ENCODE measurements at places on chromosomes 13 and 19. TPM values are rescaled to one million over a fixed set of nuclear protein-coding genes. Genes with fewer than 3 reads are reported as not detected.

Gene ZNF546
- total RNA-seq = 0.17 TPM

Gene NUDT15
- 47.0 TPM for total RNA-seq

Gene LAIR1
- total RNA-seq = not detected

Gene PLIN5
- not detected for total RNA-seq

Gene PODNL1
- 0.46 TPM for total RNA-seq

Gene VSIG10L
- 0.51 TPM for total RNA-seq

Gene PCDH9
- 0.40 TPM for total RNA-seq

Gene CD22
- 0.23 TPM for total RNA-seq

Gene EMP3
- 96.8 TPM for total RNA-seq

Gene PSG6
- total RNA-seq = not detected

Gene ZNF628
- total RNA-seq = 6.2 TPM

Gene BBC3
- total RNA-seq = 16.0 TPM

Gene ADGRE3
- total RNA-seq = not detected

Gene DCT
- not detected for total RNA-seq

Gene NMRK2
- total RNA-seq = not detected

Gene PRODH2
- total RNA-seq = not detected

Gene IZUMO2
- total RNA-seq = not detected

Gene DMKN
- total RNA-seq = 195 TPM

Gene CEACAM4
- total RNA-seq = not detected

Data from epithelial cell of proximal tubule (primary cell).